Endothelial cell (in vitro differentiated cells): ENCODE measurements at places on chromosomes 13 and 19. TPM values are rescaled to one million over a fixed set of nuclear protein-coding genes. Genes with fewer than 3 reads are reported as not detected.

DNA sequence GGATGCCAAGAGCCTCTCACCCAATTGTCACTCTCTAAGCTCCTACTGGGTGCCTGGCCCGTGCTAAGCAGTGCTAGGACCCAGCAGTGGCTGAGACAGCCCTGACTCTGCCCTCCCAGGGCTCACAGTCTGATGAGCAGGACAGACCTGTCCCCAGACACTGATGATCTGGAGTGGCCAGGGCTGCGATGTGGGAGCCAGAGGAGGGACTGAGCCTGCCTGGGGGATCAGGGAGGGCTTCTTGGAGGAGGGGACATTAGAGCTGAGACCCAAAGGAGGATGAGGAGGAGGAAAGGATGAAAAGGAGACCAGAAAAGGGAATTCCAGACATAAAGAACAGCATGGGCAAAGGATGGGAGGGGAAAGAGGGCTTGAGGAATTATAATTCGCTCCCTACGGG is 6.6 kb downstream of the ERCC1 start:
- no peak for DNase-seq

GRCh38 chr13:23567906-23568460 is 2.2 kb upstream of the TNFRSF19 start:
- DNase-seq: no peak

GRCh38 chr19:31270897-31271296 is 78.3 kb downstream of the TSHZ3 start:
- DNase-seq: no peak

DNA sequence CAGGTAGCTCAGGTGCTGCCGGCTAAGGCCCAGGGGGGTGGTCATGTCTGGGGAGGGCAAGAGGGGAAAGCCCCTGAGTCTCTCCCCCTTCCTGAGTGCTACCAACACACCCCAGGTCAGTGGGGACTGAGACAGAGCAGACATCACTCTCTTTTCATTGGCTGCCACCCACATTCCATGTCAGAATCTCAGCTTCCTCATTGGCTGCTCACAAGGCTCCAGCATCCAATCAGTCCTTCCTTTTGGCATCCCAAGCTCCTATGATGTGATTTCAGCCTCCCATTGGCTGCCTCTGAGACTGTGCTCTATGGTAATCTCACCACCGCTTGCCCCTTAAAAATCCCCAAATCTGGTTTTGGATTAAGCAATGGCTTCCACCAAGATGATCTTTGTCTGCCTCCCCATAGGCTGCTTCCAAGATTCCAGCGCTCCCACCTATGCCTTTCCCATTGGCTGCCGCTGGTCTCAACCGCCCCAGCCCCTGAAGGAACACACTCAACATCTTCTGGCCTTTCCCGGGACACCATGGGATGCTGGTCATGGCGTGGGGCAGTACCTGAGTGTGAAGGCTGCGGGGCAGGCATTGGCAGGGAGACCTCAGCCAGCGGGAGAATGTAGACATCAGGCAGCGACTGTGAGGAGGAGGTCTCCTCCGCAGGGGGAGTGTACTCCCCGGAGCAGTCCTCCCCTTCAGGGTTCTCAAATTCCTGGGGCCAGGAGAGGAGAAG is 2.0 kb downstream of the LMTK3 start:
- DNase-seq: no peak

DNA sequence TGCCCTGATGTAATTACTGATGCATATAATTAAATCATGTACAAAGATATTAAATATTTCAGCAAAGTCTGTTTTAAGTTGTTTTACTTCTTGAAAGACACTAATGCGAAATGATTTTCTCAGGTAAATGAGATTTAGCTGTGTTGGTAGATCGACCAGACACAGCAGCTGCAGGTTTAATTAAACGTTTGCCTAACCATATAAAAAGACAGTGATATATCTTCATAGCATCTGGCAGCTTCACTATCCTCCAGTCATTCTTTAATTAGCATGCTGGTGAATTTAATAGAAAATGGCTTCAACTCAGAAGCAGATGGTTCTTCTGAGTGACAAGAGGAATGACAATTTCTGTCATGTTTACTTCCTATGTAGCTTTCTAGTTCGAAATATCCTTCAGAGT is 69.3 kb downstream of the NHLRC3 start:
- no peak for DNase-seq

DNA sequence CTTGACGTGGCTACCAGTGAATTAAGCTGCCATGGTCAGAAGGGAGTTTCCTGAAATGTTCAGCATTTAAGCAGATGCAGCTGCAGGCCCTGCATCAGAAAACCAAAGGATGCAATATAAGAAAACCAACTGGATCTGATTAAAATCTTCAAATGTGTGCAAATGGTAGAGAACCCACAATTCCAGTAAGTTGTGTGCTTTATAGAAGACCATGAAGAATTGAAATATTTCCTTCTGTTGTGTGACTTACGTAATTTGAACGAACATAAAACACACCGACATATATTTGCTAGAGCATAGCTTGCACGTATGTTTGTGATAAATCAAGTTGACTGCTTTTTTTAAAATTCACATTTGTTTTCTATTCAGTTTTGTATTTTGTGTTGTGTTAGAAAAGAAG is 191.4 kb downstream of the COL4A1 start:
- no peak for DNase-seq

- DNase-seq: no peak
Observed at GRCh38 chr19:12938779-12939601, 581 bp downstream of the CALR start.

- DNase-seq: no peak
Observed at GRCh38 chr13:33244210-33244906, 41.2 kb downstream of the STARD13 start.

DNA sequence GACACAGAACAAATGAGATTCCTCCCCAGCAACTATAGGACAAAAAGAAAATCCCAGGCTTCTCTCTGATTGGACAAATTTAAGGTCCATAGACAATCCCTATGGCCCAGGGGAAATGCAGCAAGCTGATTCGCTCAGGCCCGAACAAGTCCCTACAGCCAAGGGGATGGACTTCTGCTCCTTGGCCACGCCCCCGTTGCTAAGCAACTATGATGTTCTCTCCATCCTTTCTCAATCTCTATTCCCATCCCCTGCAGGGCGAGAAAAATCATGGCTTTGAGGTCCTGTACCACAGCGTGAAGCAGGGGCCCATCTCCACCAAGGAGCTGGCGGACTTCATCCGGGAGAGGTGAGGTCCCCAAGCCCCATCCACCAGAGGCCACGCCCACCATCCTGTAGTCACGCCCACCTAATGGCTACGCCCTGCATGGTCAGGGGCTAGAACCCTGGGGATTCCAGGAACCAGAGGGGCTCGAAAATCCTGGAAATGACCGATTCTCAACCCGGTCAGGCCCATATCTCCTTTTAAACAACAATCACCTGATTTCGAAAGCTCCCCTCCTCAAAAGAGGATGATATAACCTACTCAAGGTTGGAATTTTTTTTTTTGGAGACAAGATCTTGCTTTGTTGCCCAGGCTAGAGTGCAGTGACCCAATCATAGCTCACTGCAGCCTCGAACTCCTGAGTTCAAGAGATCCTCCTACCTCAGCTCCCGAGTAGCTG is 11.4 kb downstream of the FCHO1 start:
- DNase-seq: no peak

DNA sequence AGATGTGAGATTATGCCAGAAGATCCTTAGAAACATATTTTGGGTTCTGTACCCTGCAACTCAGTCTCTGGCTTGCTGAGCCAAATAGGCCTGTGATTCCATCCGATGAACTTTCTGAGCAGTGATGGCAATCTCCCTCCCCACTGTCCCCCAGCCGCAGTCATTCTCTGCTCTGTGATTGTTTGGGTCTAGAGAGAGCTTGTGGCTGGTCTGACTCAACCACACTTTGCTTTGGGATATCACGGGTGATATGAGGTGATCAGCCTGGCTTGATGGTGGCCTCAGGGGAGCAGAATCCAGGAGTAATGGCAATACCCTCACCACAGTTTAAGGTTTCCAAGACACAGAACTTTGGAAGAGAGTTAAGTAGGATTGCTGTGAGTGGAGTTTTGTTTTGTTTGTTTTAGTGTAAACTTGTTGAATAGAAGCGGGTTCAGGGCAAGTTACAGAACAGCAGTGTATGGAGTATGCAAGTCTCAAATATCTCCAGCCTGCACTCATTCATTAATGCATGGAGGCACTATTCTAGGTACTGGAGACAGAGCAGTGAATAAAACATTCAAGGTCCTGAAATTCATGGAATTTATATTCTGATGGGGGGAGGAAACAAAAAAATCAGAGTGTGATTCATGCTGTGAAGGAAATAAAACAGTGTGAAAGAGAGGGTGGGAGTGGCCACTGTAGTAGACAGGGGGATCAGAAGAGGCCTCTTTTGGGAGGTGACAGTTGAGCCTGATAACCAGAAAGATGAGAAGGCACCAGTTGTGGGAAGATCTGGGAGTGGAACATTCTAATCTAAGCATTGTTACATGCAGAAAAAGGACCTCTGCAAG is 5.3 kb downstream of the SAMD4B start:
- DNase-seq: no peak

- DNase-seq: no peak
Observed at GRCh38 chr19:48396016-48396823, 2.8 kb downstream of the GRIN2D start.

GRCh38 chr19:38404858-38405257 is 2.0 kb downstream of the FAM98C start:
- no peak for DNase-seq

GRCh38 chr19:4474514-4475022 is 2.5 kb downstream of the HDGFL2 start:
- DNase-seq: peak; percentile 66

DNA sequence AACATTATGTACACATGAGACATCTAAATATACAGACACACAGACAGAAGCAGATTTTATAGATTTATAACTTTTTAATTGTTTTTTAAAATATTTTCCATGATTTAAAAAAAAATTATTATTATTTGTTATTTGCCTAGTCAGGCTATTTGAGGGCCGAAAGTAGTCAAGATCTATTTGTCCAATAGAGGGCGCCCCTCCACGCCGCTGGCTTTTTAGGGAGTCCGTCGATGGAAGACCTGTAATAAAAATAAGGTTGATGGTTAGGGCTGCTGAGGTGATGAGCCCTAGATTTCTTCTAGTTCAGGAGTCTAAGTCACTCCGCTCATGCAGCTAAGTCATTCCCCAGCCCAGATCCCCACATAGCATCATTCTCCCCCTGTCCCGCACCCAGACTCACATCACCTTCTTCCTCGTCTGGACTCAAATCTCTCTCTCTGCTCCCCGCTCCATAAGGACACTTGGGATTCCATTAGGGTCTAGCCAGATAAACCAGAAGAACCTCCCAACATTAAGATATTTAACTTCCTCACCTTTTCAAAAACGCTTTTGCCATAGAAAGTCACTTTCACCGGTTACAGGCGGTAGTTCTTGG is 33.9 kb upstream of the CEACAM21 start:
- DNase-seq: peak; percentile 71

DNA sequence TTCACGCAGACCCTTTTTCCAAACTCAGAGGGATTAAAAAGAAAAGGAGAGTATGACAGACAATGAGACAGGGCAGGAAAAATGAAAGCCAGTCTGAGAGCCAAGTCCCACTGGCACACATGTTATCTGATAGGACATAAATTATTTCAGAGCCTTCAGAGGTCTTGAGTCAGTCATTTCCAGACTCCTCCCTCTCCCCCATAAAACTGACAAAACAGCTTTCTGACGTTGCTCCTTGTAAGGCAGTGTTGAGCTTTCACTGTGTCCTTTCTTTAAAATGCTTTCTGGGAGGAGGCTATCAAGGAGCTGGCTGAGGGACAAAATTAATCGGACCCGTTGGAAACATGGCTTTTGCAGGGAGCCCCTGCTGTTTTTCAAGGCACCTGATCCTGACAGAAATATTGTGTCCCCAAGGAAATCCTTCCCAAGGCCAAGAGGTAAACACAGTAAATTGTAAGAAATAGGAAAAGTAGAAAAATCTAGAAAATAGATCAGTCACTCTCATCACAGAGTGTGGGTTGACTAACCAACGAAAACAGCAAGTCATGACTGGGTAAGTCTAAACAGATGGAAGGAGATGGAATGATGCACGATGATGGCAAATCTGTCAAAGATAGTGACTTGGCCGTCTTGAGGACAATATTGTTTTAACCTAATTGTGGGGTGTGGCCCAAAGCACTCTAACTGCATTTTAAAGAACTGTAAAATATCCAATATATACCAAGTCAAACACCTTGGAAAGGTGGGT is 89.7 kb downstream of the DCT start:
- DNase-seq: no peak

DNA sequence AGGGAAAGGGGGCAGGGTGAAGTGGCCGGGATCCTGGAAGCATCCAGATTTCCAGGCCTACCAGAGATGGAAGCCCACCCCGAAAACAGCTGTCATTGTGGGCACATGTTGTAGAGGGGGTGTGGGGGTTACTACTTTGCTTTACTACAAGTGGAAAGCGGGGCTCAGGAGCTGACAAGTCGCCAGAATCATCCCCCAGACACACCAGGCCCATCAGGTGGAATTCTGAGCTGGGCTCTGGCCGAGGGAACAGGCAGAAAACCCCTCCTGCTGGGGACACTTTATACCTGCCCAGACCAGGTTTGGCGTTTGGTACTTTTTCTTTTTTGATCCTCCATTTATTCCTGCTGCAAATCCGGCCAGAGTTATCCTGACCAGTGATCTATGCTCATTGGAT is 3.8 kb downstream of the CDX2 start:
- DNase-seq: no peak

DNA sequence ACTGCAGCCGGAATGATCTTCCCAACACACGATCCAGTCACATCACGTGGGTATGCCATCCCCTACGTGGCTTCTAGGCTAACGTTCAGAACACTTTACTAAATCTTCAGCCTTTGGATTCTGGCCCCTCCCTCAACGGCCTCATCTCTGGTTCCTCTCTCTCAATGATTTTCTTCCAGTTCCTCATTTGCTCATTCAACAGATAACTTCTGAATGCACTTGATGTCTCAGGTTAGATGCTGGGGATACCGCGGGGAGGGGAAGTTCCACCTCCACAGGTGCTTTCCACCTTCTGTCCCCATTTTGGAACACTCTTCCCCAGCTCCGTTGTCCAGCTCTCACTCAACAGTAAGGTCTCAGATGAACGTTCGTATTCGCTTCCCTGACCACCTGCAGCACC is 66.1 kb downstream of the ATP7B start:
- DNase-seq: no peak

- DNase-seq: no peak
Observed at GRCh38 chr19:51326216-51327065, 15.0 kb downstream of the IGLON5 start.

- no peak for DNase-seq
Observed at GRCh38 chr19:10102787-10103236, 334 bp upstream of the ANGPTL6 start.

- peak; percentile 61 for DNase-seq
Observed at GRCh38 chr13:24220086-24220703, 59.7 kb downstream of the SPATA13 start.

The PSG4 gene
- not detected for total RNA-seq

The SBSN gene
- total RNA-seq: 0.18 TPM

The CDC42EP5 gene
- total RNA-seq: 21.4 TPM

The ZNF154 gene
- total RNA-seq: 23.2 TPM

The SLC1A6 gene
- 8.3 TPM for total RNA-seq

The LEUTX gene
- total RNA-seq: not detected

The COMP gene
- not detected for total RNA-seq

The ABCA7 gene
- total RNA-seq: 16.3 TPM

The DDX39A gene
- 81.1 TPM for total RNA-seq
